Lower leg skin (tissue), 4 donors: ENCODE measurements at places on chromosomes 3 and 15.

DNA sequence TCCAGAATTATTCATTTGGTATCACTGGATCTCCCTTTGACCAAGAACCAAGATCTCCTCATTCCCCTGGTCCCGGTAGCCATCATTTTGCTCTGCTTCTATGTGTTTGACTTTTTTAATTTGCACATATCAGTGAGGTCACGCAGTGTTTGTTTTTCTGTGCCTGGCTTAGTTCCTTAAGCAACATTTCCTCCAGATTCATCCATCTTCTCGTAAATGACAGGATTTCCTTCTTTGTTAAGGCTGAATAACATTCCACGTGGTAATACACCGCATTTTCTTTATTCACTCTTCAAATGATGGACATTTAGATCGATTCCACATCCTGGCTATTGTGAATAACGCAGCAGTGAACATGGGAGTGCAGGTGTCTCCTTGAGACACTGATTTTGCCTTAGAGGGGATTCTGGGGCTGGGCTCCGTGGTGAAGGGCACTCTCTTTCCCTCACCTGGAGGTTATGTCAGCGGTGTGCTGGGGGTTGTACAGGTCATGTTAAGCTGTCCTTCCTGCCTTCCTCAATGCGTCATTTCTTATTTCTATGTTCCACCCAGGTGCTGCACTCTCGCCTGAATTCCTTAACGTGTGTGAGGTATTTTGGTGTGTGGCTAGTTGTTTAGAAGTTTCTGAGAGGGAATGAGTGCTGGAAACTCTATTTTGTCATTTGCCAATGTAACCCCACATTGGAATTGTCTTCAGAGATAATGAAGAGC is 212.2 kb downstream of the LPP start:
- DNase-seq: no peak

GRCh38 chr15:45373976-45374375 is 4.4 kb downstream of the GATM start:
- no peak for DNase-seq

- no peak for DNase-seq
Observed at GRCh38 chr3:1135194-1135593, 42.4 kb downstream of the CNTN6 start.

DNA sequence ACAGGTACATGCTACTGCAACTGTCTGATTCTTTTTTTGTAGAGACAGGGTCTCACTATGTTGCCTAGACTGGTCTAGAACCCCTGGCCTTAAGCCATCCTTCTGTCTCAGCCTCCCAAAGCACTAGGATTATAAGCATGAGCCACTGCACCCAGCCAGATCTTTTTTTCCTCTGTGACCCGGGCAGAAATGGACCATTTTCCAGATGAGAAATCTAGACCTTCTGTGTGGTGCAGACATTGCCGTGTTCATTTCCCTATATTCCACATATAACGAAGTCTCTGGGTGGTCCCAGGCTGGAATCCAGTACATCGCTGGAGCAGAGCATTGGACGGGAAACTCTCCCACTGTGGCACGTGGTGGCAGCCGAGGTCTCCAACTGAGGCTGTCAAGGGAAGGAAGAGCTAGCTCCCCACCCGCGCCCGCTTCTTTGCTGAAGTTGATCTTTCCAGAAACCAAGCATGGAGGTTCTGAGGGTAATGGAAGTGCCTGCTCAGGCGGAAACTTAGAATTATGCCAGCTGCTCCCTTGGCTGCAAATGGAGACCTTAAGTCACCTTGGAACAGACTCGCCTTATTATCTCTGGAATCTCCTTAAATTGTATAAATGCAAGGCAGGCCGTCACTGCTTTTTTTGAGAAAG is 23.1 kb upstream of the TXNRD3 start:
- no peak for DNase-seq

- DNase-seq: no peak
Observed at GRCh38 chr3:32147933-32148332, 41.5 kb downstream of the GPD1L start.

- no peak for DNase-seq
Observed at GRCh38 chr3:176909044-176909443, 288.2 kb downstream of the TBL1XR1 start.

- DNase-seq: no peak
Observed at GRCh38 chr15:94235646-94236045, 4.3 kb downstream of the MCTP2 start.

GRCh38 chr3:39122813-39123212 is 15.3 kb downstream of the TTC21A start:
- DNase-seq: no peak

- no peak for DNase-seq
Observed at GRCh38 chr3:192883512-192883911, 34.1 kb downstream of the MB21D2 start.

GRCh38 chr15:74343127-74343796 is 24.2 kb downstream of the CYP11A1 start:
- DNase-seq: no peak

- no peak for DNase-seq
Observed at GRCh38 chr3:185405243-185405642, 42.3 kb downstream of the MAP3K13 start.

GRCh38 chr3:71132995-71133730 is 450.4 kb downstream of the FOXP1 start:
- DNase-seq: no peak

- DNase-seq: peak; percentile 76
Observed at GRCh38 chr3:10928961-10929471, 63.5 kb upstream of the SLC6A1 start.

GRCh38 chr3:108835101-108835500 is 12.5 kb downstream of the TRAT1 start:
- no peak for DNase-seq

DNA sequence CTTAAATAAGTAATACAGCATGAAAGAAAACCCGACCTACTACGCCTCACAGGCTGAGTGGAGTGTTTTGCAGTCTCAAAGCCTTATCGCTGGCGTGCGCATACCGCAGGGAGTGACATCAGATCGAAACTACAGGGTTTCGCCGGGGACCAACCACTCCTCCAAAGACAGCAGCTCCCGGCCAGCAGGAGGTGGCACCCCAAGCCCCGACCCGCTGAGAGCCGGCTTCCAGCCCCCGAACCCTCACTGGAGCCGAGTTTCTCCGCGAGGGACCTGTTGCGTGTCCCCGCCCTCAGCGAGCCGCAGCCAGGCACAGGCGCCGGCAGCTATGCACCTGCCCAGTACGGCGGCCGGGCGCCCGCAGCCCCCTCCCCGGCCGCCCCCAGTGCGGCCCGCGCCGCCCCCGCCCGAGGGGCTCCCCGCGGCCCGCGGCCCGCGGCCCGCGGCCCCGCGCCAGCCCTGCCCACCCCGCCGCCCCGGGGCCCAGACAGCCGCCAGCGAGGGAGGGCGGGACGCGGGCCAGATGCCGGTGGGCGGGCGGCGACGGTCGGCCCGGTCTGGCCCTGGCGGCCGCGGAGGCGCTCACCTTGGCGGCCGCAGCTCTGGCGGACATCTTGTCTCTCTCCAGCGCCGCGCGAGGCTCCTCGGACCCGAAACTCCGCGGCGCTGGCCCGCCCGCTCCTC is 710 bp downstream of the TJP1 start:
- DNase-seq: peak; percentile 60
